ENCODE measurements at places on chromosomes 1 and 21.

DNA sequence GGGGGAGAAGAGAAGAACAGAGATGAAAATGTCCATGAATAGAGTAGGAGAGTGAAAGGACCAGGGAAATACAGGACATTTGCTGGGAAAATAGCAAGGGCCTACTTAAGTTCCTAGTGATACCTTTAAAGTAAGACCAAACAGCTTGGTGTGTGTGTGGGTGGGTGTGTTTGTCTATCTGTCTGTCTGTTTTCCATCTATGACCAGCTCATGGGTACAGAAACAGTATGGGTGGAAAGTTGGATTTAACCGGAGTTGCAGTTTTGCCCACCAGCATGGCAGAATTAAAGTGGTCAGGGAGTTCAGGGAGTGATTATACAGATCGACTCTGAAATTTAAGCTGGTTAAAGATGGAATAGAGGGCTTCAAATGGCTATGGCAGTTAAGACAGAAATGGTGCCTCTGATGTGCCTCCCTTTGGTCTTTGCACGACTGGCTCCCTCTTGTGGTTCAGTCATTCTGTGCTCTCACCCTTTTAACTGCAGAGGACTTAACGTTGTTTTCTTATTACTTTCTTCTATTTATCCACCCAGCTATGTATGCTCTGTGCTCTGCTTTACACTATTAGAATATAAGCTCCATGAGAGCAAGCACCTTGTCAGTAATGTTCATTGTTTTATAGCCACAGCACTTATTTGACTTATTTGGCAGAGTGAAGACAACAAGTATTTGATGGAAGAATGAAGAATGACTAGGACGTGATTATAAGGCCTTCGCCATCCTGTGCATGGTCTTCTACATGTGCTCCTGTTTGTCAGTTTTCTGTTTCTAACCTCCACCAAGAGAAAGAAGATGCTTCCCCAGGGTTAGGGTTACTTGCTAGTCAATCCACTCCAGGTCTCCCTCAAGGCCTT lies 72.7 kb upstream of the AK4 start:
- DNase-seq = no peak

DNA sequence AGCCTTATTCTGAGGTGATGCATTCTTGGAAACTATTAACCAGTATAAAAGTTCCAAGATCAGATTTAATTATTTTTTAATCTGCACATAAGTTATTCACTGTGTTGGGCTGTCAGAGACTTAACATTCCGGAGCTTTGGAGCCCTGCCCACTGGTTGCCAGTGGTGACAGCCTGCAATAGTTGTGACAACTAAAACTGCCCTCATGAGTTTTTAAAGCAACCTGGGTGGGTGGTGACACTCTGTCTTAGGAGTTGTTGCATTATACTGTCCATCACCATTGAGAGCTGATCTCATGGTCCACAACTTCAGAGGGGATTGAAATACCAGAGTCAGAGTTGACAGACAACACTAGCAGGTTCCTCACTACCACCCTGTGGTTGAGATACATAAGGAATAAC lies 653.9 kb upstream of the USP24 start:
- no peak for DNase-seq

GRCh38 chr1:7572654-7573152 lies 198.4 kb upstream of the VAMP3 start:
- no peak for DNase-seq

DNA sequence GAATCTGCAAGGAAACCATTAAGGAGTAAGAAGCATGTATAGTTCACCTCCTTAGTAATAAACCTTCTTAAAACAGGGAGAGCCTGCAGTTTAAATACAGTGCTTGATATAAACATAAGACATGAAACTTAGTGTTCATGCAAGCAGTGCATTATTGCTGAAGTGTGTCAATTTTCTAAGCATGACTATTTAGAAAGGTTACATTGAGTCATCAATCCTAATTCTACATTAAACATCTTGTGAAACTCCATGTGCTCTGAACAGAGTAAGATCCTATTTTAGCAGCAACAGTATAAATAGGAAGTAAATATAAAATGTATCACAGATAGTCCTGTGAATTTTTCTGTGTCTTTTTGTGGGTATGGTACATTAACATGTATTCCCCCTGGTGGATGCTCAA lies 135.5 kb downstream of the ESRRG start:
- DNase-seq = no peak

DNA sequence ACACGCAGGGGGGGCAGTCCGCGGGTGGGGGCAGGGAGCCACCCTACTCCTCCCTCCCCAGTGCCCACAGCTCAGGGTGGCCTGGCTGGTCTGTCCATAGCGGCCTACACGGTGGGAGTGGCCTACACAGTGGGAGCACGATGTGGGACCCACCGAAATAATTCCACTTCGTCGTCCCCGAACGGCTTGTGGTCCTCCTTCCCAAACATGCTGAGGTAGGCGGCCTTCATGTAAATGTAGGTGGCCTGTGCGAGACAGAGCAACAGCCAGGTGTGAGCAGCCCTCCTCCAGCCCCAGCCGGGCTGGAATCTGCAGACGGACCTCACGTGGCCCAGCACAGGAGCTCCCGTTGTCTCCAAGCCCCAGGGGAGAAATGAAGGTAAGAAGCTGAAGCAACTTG lies 34.4 kb downstream of the TTC39A start:
- no peak for DNase-seq

DNA sequence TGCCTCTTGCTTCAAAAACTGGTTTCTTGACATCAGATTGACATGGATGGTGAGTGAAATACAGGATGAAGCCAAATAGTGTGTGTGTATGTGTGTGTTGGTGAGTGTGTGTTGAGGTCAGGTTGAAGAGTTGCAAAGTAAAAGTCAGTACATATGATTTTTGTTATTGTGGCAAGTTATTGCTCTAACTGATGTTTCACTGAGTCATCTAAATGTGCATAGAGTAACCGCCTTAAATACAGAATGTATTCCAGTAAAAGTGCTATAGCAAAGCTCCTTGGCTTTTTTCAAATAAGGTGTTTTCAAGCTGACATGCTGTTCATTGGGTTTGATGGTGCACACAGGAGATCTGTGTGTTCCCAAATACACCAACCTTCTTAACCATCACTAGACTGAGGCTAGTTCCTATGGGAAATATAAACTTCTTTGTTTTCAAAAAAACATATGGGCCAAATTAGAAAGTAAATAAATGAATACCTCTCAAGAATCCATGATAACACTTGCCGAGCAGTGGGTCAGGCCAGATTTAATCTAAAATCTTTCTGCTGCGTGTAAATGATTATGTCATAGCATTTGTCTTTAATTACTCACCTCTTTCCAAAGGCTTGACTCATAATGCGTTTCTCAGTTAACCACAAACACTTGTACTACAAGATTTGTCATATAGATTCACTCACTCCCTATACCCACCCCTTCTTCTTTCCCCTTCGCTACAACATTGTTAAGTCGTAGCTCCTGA lies 151.1 kb downstream of the LYPLAL1 start:
- peak; percentile 93 for DNase-seq

DNA sequence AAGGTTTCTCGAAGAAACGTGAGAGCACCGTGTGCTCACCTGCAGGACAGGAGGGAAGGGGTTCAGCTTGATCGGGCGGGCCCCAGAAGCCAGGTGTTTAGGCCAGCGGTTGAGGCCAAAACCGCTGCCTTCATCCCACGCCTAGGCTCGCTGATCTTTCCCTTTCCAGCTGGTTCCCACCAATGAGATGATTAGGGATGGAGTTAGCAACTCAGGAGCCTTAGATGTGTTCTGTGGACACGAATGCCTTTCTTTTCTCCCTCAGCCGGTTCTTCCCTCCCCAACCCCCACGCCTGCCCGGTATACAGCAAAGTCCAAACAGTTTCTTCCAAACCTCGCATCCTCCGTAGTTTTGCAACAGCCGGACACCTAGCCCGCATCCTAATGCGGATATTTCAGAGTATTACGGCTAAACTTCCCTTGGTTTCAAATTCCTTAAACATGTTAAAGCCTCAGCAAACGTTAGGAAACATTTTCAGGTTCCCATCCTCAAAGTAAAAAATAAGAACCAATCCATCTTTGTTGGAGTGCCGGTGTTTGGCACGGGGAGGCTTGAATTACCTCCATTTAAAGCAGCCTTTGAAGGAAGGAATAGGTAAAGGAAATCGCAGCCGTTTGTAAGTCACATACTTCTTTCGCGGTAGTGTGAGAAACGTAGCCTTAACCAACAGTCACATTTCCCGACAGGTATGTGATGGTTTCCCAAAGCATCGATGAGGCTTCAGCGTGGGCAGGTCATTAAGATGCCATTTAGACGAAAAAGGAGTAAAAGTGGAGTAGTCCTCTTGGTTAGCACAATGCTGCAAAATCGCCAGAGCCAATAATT lies 1.1 kb downstream of the LRRC8C start:
- no peak for DNase-seq

GRCh38 chr1:25456502-25456901 lies 25.8 kb downstream of the MACO1 start:
- no peak for DNase-seq
